ENCODE measurements at places on chromosomes 12 and 14. TPM values are rescaled to one million over a fixed set of nuclear protein-coding genes. Genes with fewer than 3 reads are reported as not detected.

DNA sequence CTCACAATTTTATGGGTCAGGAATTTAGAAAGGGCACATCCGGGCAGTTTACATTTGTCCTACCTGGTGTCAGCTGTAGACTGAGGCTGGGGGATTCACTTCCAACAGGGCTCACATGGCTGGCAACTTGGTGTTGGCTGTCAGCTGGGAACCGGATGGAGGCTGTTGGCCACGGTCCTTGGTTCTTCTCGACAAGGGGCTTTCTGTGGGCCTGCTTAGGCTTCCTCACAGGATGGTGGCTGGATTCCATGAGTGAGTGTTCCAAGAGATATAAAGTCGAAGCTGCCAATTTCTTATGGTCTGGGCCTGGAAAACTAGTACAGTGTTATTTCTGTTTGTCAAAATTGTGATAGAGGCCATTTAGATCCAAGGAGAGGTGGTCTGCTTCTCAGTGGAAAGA lies 127.9 kb downstream of the PTCSC3 start:
- no peak overlapping the region for H3K4me3 ChIP-seq
- no peaks in the 10 kb centered on the region for H3K36me3 ChIP-seq
- no peaks in the 10 kb centered on the region for H3K4me1 ChIP-seq
- no peak overlapping the region for H3K27ac ChIP-seq
- H3K27me3 ChIP-seq: no peaks in the 10 kb centered on the region
- DNase-seq: no peak

- no peak overlapping the region for H3K27ac ChIP-seq
- H3K4me3 ChIP-seq: no peak overlapping the region
- peaks cover 38% of the 10 kb centered on the region for H3K36me3 ChIP-seq
- peaks cover 11% of the 10 kb centered on the region for H3K4me1 ChIP-seq
These were observed 56.2 kb upstream of the MMP17 start for GRCh38 chr12:131771965-131772364.

KCNH5 gene
- not detected for polyA plus RNA-seq

DNA sequence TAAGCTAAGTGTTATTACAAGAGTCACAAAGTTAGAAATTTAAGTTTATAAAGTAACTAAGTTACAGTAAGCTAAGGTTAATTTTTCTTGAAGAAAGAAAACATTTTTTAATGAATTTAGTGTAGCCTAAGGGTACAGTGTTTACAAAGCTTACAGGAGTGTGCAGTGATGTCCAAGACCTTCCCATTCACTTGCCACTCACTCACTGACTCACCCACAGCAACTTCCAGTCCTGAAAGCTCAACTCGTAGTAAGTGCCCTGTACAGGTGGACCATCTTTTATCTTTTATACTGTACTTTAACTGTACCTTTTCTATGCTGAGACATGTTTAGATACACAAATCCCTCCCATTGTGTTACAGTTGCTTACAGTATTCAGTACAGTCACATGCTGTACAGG lies 60.9 kb upstream of the TMEM263 start:
- H3K4me1 ChIP-seq: no peaks in the 10 kb centered on the region
- H3K36me3 ChIP-seq: no peaks in the 10 kb centered on the region
- no peak overlapping the region for H3K4me3 ChIP-seq
- DNase-seq: no peak

TCL1B gene
- polyA plus RNA-seq: not detected

DNA sequence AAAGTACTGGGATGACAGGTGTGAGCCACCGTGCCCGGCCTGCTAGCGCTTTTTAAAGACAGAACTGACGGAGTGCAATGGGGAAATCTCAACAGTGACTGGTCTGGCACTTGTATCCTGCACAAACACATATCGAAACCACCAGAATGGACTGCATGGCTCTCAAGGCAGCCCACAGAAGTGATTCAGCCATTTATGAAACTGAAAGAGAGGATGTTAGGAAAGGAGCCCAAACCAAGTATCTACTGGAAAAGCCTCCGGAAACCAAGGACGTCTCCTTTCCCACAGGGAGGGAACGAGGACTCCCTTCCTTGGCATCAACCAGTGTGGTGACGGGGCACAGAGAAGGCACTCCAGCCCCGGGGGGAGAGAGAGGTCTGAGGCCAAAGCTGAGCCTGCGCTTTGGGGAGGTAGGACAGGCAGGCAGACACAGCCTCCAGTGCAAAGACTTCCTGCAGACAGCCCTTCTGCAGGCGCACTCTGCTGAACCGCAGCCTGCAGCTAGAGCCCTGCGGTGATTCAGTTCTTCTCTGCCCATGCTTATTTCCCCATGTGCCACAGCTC lies 16.5 kb downstream of the SLC15A4 start:
- H3K4me3 ChIP-seq: no peak overlapping the region
- peaks cover 16% of the 10 kb centered on the region for H3K4me1 ChIP-seq
- no peaks in the 10 kb centered on the region for H3K27me3 ChIP-seq
- peaks cover 19% of the 10 kb centered on the region for H3K36me3 ChIP-seq
- no peak overlapping the region for H3K27ac ChIP-seq

DNA sequence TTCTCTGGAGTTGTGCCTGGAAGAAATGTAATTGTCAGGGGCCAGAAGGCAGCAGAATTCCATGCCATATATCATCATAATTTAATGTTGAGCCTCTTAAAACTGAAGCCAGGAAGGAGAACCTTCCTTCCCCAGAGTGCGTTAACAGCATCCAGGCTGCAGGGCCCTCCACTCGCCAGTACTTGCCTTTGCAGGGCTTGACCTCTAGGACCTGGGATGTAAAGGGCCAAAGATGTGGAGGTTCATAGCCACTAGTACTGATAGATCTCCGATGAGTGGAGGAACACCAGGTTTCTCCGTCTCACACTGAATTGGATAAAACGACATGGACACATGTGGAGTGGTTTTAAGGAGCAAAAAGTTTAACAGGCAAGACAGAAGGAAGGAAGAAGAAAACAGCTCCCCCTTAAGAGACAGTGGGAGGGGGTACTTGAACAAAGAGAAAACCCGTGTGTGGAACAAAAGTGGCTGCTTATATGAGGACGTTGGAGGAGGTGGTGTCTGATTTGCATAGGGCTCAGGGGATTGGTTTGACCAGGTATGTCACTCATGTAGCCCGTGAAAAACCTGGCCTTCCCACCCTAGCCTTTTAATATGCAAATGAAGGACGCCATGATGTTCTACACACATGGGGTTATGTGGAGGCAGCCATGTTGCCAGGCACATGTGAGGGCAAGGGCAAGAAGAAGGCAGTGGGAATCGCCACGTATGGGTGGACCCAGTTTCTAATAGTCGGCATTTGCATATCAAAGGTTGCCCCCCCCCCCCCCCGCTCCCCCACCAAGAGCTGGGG lies 38.8 kb upstream of the WSCD2 start:
- H3K27ac ChIP-seq: no peak overlapping the region
- H3K4me3 ChIP-seq: no peak overlapping the region
- no peak for DNase-seq
- H3K27me3 ChIP-seq: no peaks in the 10 kb centered on the region
- no peaks in the 10 kb centered on the region for H3K4me1 ChIP-seq

DNA sequence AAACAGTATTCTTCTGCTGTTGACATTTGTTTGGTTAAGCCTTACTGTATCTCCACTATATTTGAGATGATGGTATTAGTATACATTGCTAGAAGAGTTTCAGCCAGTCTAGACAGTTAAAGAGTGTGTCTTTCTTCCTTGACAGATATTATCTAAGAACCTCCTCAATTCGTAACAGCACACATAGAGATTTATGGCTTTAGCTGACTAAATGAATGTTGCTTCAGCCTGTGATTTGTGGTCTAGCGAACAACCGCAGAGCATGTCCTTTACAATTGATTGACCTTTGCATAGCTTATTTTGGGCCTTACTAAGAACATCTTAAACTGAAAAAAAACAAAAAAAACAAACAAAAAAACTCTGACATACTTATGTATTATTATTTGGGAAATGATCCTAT lies 122.2 kb downstream of the DAAM1 start:
- no peaks in the 10 kb centered on the region for H3K4me1 ChIP-seq
- no peak for DNase-seq
- peak overlapping the region; percentile 78 for H3K27ac ChIP-seq
- no peak overlapping the region for H3K4me3 ChIP-seq
- no peaks in the 10 kb centered on the region for H3K27me3 ChIP-seq

GRCh38 chr12:66187821-66188220 lies 1.2 kb upstream of the IRAK3 start:
- H3K4me1 ChIP-seq: peaks cover 4% of the 10 kb centered on the region
- H3K27ac ChIP-seq: no peak overlapping the region
- no peak for DNase-seq
- peaks cover 39% of the 10 kb centered on the region for H3K27me3 ChIP-seq
- no peaks in the 10 kb centered on the region for H3K36me3 ChIP-seq

ALDH1L2 gene
- 1.3 TPM for polyA plus RNA-seq

GRCh38 chr12:121114019-121114639 lies 18.5 kb upstream of the P2RX7 start:
- no peaks in the 10 kb centered on the region for H3K36me3 ChIP-seq
- no peak overlapping the region for H3K27ac ChIP-seq
- no peaks in the 10 kb centered on the region for H3K27me3 ChIP-seq
- no peaks in the 10 kb centered on the region for H3K4me1 ChIP-seq

DNA sequence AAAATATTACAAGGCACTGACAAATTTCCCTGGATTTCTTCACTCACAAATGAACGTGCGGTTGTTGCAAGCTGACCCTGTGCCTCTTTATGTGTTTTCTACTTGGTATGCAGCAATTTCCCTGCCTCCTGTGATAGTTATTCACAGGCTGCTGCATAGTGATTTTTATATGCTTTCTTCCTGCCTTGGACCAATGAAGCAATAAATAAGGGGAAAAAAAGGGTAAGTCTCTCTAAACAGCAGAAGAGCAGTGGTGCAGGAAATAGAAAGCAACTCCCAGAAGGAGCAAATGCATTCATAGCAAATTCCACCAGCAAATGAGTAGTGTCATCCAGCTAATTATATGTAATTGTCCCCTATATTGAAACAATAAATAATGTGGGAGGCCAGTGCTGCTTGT lies 737.9 kb downstream of the GALC start:
- no peak for DNase-seq
- H3K4me3 ChIP-seq: no peak overlapping the region
- H3K36me3 ChIP-seq: no peaks in the 10 kb centered on the region
- no peak overlapping the region for H3K27ac ChIP-seq
- no peaks in the 10 kb centered on the region for H3K4me1 ChIP-seq

FAM90A1 gene
- 0.41 TPM for polyA plus RNA-seq

DNA sequence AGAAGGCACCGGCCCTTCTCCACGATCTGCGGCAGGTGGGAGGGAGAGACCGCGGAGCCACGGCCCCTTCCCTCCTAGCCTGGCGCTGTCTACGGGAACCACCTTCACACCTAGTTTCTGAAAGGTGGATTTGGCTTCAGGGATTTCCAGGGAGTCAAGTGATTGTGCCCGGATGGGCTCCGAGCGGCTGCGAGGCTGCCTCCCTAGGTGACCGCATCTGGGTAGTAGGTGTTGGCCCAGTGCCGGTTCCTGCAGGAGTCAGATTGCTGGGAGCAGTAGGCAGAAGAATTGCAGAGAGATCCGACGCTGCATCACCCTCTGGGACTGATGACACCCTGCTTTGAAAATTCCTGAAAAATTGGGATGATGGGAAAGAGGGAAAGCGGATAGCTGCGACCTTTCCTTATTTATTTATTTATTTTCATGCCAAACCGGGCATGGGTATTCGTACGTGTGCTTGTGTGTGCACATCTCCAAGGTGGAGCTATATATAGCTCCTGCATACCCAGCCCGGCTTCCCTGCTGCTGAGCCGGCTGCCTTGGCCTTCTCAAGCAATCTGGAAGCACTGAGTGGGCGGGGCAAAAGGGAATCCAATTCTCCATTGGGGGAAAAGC lies 1.1 kb downstream of the CNTN1 start:
- H3K4me3 ChIP-seq: peak overlapping the region; percentile 60
- DNase-seq: peak; percentile 65
- peak overlapping the region; percentile 84 for H3K27ac ChIP-seq
- no peaks in the 10 kb centered on the region for H3K36me3 ChIP-seq
- H3K27me3 ChIP-seq: peaks cover 24% of the 10 kb centered on the region
- peaks cover 20% of the 10 kb centered on the region for H3K4me1 ChIP-seq

DNA sequence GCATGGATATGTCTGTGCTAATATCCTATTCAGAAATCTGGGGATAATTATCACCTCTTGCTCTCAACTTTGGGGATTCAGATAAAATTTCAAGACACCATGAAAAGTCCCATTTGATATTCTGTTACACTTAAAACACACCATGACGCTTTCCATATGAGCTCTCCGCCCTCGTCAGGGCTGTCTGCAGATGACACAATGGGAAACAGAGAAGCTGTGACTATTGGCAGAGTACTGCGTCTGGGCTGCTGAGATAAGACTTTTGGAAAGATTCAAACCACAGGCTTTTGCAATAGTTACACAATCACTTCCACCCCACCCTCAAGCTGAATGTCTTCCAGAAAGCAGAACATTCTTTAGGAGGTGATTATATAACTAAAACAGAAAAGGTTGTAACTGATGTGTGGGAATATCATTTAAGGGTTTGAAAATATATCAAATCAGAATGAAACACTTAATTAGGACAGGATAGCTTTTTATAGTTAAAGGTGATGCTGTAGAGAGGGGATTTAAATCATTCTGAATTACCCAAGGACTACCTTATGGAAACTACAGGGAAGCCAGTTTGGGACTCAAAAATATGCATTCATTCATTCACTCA lies 75.3 kb upstream of the TMPO start:
- no peak overlapping the region for H3K4me3 ChIP-seq
- no peaks in the 10 kb centered on the region for H3K27me3 ChIP-seq
- H3K27ac ChIP-seq: peak overlapping the region; percentile 34
- DNase-seq: peak; percentile 85
- H3K4me1 ChIP-seq: no peaks in the 10 kb centered on the region

MANSC1 gene
- polyA plus RNA-seq: 7.2 TPM

DNA sequence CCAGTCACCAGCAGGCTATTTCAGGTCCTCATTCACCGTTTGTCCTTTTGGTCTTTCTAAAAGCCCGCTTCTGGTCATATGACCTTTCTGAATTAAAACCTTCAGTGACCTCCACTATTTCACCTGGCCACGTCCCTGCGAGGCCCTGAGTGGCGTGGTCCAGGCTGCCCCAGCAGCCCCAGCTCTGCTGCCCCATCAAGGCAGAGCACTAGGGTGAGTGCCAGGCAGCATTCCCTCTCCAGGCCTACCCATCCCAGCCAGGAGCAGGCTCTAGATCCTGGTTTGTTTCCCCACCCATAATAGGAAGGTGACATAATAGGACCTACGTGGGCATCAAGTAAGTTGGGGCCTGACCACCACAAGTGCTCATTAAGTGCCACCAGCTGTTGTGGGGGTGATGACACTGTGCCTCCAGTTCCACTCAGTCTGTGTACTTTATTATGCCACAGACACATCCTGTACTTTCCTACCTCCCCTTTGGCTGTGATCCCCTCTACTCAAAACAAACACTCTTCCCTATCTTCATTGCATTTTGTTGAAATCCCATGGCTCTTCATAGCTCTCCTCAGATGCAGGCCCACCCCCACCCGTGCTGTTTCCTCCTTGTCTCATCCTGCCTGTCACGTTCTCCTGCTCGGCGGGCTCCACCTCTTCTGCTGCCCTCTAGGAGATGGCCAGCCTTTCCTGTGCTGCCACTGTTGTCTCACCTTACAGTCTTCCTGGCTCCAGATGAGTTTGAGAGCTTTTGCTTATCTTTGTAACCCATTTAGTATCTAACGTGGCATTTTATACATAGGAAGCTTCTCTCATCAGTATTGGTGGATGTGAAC lies 21.4 kb downstream of the CKB start:
- H3K4me1 ChIP-seq: peaks cover 6% of the 10 kb centered on the region
- peak overlapping the region; percentile 66 for H3K27ac ChIP-seq
- peaks cover 85% of the 10 kb centered on the region for H3K36me3 ChIP-seq
- no peak overlapping the region for H3K4me3 ChIP-seq
- DNase-seq: peak; percentile 46
- H3K27me3 ChIP-seq: no peaks in the 10 kb centered on the region

MFAP5 gene
- polyA plus RNA-seq: 36.0 TPM

- H3K27me3 ChIP-seq: no peaks in the 10 kb centered on the region
- no peaks in the 10 kb centered on the region for H3K4me1 ChIP-seq
- H3K4me3 ChIP-seq: no peak overlapping the region
- no peaks in the 10 kb centered on the region for H3K36me3 ChIP-seq
- H3K27ac ChIP-seq: no peak overlapping the region
These were observed 170.0 kb upstream of the TMPO start for GRCh38 chr12:98345308-98345876.
